ENCODE measurements at places on chromosomes 12 and 14. TPM values are rescaled to one million over a fixed set of nuclear protein-coding genes. Genes with fewer than 3 reads are reported as not detected.
A peak's percentile ranks its signal among the peaks of the same experiment; 100 is the strongest.

DNA sequence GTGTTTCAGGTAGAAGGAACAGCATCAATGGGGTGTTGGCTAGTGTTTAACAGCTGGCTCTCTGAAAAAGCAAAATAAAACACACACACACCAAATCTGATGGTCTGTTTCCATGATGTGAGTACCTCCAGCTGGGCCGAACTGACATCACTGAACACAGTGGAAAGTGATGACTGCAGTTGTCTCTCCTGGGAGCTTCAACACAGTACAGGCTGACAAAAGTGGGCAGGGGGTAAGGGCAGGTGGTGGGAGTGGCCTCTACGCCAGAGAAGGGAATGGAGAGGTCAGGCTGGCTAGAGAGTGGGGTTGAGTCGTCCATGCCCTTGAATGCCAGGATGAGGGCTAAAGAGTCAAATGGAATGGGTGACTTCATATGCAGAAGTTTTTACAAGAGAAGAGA, 8.0 kb upstream of the HNF1A start:
- DNase-seq, result no peak

DNA sequence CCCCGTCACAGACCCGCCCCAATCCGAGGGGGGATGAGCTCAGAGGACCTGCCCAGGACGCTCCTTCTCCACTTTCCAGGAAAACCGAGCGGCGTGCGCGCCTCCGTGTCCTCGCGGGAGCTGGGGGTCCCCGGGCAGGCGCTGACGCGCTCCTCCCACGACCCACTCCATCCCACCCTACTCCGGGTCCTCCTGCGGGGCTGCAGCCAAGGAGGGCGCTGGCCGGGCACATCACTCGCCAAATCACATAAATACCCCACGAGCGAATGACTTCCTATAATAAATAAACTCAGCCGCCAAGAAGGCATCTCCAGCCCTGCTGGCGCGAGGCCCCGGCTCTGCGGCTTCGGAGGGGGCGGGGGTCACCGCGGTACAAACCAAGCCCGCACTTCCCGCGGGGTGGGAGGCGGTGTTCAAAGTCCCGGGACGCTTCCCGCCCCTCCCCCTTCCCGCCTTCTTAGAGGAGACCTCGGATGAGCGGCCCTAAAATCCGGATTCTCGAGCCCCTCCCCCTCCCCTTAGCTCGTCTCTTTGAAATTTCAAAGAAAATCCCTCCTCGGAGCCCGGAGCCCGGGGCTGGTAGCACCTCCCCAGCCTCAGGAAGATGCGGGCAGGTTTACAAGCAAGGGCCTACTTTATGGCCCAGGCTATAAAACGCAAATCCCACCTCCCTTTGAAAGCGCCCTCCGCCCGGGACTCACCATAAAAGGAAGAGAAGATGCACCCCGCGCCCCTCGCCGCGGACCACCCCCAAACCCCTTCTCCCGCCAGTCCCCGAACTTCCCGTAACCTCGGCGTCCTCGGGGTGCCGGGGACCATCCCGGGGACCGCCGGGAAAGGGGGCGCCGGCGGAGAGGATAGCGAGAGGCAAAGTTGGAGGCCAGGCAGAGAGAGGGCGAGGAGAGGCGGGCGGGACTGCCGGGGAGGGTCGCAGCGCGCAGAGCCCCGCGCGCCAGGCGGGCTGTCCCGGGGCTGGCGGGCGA, 712 bp upstream of the FZD10 start:
- DNase-seq, result no peak

GRCh38 chr14:50335389-50335788, 23.3 kb downstream of the DMAC2L start:
- DNase-seq, result no peak

DNA sequence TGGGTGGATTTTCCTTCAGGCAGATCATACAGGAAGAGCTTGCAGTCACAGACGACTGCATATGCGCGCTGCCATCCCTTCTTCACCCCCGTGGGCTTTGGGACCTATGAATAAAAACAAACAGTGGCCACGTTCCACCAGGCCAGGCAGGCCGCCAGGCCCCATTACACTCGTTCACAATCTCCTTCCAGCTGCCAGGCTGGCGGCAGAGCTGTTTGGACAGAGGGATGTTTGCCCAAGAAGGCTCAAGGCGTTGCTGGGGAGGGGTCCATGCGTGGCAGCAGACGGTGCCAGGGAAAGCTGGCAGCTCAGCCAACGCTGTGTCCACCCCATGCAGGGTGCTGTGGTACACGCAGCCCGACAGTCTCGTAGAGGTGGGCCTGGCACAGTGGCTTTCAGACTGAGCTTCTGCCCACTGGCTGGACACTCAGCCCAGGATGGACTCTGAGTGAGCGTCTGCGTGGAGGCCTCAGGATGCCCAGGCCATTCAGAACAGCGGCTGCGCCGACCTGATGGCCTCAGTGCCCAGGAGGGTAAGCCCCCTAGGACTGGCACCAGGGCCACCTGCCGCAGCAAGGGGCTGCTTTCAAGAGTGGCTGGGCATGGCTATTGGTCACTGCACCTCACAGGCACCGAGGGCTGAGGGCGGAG, 27.5 kb downstream of the AMN start:
- no peak for DNase-seq

DNA sequence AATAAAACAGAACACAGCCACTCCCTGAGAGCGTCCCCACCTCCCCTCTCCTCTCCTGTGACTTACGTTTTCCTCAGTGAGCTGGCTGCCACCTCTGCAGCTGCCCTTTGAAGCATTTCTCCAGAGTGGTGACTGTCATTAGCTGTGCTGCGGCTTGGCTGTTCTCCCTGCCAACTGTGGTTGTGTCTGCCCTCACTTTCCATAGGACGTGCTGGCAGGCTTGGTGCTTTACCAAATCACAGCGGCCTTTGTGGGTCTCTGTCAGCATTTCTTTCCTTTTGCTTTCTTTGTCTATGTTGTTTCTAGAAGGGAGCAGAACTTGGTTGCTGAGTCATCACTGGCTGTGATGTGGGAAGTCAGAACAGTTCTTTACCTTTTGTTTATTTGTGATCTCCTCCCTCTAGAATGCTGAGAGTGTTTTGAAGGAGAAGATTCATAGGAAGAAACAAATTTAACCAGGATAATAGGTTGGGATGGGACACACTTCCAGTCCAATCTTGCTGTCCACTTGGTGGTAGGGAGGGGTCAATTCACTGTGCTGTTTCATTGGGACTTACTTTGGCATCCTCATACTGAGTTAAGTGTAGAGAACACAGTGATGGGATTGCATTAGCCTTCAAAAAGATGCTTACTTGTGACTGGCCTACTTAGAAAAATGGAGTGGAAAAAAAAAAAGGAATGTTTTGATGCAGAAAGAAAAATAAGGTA, 88.2 kb downstream of the TMX1 start:
- peak; percentile 47 for DNase-seq

DNA sequence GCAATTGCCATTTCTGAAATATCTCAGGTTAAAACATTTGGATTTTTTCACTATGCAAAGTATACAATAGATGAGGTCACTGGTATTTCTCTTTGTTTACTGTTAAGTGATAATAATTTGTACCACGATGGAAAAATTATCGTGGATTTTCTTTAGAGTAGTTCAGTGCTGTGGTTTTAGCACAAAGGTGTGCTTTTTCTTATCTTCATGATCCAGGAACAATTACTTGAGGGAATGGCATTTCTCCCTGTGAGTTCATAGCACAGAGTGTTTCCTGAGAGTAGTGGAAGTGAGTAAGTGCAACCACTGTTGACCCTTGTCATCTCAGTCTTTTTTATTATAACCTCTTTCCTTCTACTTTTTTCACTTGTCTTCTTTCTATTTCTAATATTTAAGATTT, 86.8 kb downstream of the FGD4 start:
- DNase-seq, result no peak

DNA sequence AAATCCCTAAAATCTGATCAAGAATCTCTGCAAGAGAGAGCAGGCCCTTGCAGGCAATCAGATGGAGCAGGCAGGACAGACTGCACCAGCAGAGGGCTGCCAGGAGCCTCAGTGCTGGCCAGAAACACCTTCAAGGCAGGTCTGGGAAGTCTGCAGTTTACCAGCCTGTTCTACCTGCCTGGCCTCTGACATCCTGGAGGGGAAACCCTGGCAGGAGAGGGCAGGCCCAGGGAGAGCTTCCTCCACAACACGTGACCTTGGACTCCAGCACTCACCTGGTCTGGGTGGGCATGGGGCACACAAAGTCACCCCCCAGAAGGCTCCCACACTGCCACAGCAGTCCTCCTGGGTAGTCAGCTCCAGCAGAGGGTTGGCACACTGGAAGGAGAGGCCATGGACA, 56.0 kb downstream of the ISCA2 start:
- DNase-seq, result no peak

DNA sequence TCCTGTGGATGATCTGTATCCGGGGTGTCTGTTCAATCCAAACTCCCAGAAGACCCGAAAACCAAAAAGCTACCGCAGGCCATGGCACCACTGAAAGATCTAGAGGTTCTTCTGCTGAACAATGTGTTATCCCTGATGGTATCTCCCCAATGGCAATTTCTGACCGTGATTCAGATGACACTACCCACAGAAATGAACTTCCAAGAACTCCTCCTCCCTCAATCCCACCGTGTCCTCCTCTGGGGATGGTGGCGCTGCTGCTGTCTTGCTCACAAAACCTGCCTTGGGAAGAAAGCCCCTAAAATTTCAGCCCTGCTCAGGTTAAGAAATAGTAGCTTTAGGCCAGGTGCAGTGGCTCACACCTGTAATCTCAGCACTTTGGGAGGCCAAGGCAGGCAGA, 7.8 kb downstream of the CRACR2A start:
- peak; percentile 12 for DNase-seq

- no peak for DNase-seq
Measured at GRCh38 chr14:77267937-77268699, 2.9 kb downstream of the NGB start.

Gene SOCS2
- 32.3 TPM for total RNA-seq

Gene BMP4
- total RNA-seq, result 0.21 TPM

Gene INHBC
- not detected for total RNA-seq

Gene KCTD10
- total RNA-seq, result 38.5 TPM
